ENCODE measurements at places on chromosomes 13 and 19. TPM values are rescaled to one million over a fixed set of nuclear protein-coding genes. Genes with fewer than 3 reads are reported as not detected.

DNA sequence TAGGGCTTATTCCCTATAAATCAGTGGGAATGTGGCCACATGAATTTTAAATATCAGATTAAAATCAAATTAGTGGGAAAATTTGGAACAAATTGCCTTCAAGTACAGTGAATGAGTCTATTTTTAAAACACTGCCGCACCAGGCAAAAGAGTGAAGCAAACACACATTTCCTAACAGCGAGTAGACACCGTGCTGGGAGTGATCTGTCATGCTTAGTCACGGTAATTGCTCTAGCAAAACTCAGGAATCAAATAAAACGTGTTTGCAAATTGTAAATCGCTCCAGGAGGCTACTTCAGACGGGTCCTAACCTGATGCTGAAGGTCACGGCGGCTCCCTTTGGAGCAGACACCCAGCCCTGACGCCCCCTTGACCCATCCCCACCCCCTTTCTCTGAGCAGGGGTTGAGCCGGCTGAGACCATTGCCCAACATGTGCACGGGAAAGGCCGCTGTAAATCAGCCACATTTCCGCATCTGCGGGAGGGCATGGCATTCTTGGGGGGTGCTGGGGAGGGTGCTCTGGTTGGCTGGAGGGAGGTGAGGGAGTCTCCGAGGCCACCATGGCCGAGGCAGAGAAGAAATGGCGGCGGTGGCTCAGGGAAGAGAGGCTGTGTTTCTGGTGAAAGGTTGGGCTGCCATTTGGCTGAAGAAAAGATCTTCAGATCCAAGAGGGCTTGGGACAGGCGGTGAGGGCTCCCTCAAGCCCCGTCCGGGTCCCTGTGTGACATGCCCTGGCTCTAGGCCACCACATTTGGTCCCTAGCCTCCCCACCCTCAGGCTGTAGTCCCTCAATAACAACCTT lies 8.9 kb downstream of the CEBPA start:
- no peak for DNase-seq

DNA sequence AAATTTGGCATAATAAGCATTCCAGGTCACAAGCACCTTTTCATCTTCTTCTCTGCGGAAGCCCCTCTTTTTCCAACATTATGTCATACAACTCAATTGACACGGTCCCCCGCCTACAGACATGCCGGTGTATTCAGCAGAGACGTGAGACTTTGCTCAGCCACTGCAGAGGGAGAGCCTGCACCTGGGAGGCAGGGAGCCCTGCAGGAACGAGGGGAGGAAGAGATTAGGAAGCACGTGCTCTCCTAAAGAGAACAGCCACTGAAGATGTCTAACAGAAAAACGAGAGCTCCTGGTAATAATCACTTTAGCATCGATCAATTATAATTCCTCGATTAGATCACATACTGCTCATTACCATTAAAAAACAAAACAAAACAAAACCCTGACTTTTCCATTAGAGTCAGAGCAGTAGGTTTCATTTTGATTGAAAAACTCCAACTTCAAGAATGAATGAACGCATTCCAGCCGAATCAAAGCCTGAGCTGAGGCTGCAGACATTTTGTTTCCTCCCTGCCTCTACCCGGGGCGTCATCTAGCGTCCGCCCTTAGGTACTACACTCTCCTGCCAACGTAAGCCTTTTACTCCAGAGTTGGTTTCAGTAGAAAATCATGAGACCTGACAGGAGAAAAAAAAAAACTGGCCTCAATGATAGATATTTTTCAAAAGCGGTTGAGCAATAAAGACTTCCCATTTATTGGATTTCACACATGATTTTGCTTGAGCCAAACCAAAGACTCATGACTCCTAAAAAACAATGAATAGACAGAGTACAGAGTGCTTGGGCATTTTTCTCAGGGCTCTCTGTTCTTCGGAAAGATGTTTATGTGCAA lies 194.5 kb downstream of the KATNAL1 start:
- peak; percentile 70 for DNase-seq

GRCh38 chr13:27321468-27322431 lies 51.1 kb downstream of the RASL11A start:
- no peak for DNase-seq

- no peak for DNase-seq
Observed at GRCh38 chr13:22793598-22794134, 387.1 kb upstream of the SGCG start.

DNA sequence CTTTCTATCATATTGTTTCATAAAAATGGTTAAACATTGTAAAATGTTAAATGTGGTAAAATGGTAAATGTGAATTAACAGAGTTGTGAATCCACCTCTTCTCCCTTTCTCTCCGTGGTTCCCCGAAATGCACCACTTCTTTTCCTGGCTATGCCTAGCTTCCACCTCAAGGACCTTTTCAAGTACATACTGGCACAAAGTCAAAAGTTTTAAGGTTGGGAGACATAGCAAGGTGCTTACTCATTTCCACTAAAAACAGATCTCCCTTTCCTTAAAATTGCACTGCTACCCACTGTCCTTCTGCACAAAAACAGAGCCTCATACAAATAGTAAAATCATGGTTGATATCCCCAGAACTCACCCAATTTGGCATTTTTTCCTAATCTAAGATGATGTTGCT lies 558.2 kb downstream of the SLITRK6 start:
- no peak for DNase-seq

DNA sequence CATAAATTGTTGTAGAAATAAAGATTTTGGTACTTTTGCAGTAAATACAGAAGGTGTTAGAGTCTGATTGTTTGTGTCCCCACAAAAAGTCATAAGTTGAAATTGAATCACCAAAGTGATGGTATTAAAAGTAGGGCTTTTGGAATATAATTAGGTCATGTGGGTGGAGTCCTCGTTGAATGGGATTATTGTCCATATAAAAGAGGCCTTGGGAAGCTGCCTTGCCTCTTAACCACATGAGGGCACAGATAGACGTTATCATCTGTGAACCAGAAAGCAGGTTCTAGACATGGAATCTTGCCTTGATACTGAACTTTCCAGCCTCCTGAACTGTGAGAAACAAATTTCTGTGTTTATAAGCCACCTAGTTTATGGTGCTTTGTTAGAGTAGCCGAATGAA lies 186.8 kb downstream of the PRR20E start:
- DNase-seq, result no peak

DNA sequence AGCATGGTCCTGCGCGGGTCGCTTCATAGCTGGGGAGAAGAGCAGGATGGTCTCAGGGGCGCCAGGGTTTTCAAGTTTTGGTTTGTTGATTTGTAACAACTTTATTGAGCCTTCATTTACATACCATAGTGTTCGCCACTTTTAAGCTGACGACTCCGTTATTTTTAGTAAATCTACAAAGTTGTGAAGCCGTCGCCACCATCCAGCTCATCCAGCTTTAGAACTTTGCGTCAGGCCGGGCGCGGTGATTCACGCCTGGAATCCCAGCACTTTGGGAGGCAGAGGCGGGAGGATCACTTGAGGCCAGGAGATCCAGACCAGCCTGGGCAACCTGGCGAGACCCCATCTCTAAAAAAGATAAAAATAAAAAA lies 404 bp downstream of the C19orf44 start:
- no peak for DNase-seq

DNA sequence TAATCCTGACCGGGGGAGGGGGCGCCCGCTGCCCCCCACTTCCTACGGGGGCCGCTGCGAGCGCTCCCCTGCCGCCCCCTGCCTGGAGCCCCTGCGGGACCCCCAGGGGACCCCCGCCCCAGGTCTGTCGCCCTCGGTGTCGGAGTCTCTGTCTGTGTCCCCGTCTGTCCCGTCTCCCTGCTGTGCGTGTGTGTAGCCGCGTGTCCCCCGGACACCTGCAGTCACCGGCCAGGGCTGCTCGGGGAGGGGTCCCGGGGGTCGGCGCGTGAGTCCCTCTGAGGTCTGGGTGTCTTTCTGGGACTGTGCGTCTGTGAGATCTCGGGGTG lies 7.7 kb upstream of the NFIC start:
- no peak for DNase-seq

DNA sequence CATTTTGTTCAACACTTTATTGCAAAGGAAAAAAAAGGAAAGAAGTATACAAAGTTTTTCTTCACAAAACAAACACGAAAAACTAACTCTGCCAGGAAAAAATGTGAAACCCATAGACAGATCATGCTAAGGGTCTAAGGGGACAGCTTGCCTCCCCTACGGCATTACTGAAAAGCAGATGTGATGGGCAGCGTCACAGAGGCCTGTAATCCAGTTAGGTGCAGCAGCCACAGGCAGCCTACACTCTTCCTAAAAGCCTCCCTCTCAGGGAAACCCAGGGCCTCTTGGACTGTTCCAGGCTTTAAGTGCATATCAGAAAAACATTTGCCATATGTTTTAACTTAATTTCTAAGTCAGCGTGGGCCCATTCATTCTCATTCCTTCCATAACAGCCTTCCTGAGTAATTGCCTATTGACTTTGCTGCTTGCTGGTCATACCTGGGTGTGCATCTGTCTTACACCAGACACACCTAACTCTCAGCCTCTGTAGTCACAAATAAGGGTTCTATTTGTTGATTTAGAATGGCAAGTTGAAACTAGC lies 135.7 kb upstream of the SERP2 start:
- no peak for DNase-seq

- no peak for DNase-seq
Observed at GRCh38 chr13:29143847-29144246, 323.7 kb downstream of the MTUS2 start.

DNA sequence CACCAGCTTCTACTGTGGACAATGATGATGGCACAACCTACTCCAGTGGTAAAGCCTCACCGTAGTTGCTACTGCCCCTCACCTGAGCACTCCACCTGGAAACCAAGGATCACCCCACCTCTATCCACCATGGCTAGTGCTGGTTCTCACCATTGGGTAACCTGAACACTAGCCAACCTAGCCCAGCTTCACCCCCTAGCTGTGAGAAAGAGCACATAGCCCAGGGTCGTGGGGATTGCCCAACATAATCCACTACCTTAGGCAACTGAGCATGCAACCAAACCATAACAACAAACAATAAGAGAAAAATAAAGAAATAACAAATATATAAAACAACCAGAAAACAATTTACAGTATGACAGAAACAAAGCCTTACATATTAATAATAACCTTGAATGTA lies 560.1 kb downstream of the DIAPH3 start:
- no peak for DNase-seq

DNA sequence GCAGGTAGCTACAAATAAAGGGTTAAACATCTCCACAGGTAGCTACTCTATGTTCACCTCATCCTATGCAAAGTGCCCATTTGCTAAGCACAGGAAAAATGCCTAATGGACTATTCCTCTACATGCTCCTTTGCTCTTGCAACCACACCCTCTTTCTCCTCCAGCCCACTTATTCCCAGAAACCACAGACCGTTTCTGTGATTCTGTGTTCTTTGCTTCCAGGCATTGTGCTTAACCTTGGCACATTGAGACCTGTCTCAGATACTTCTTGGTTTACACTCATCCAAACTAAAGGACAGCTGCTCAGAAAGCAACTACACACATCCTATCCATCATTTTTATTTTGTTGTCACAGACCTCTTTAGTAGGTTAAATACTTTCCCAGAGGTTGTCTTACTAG lies 785.0 kb upstream of the MIR17HG start:
- DNase-seq, result no peak

- DNase-seq, result peak; percentile 75
Observed at GRCh38 chr19:45455707-45456499, 11.9 kb upstream of the FOSB start.

- DNase-seq, result no peak
Observed at GRCh38 chr19:18608102-18608804, 1.7 kb upstream of the CRLF1 start.

- no peak for DNase-seq
Observed at GRCh38 chr19:33900817-33901216, 104.1 kb downstream of the KCTD15 start.

DNA sequence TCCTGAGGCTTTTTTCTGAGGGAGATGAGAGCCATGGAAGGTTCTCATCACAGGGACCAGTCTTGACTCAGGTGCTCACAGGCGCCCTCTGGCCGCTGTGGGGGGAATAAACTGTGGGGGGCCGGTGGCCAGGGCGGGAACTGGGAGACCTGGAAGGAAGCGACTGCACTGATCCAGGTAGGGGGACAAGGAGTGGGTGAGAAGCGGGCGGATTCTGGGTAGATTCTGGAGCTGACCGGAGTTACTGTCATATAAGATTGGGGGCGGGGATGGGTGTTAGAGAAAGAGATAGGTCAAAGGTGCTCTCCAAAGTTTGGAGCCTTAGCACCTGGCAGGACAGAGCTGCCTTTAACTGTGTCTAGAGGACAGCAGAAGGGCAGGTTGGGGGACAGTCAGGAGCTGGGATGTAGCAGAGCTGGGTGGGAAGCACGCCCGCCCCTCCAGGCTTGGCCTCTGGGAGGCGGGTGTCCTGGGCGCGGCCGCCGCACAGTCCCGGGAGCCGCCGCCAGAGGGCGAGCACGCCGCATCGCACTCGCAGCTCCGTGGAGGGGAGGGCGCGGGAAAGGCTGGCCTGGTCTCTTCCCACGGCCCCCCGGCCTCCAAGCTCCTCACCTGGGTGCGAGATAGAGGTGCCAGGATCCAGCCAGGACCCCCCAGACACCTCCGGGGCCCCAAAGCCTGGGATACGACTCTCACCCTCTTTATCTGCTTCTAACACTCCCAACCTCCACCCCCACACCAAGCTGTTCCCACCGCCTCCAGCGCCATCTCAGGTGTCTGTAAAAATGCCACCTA lies 4.2 kb upstream of the DAND5 start:
- DNase-seq, result peak; percentile 80

DNA sequence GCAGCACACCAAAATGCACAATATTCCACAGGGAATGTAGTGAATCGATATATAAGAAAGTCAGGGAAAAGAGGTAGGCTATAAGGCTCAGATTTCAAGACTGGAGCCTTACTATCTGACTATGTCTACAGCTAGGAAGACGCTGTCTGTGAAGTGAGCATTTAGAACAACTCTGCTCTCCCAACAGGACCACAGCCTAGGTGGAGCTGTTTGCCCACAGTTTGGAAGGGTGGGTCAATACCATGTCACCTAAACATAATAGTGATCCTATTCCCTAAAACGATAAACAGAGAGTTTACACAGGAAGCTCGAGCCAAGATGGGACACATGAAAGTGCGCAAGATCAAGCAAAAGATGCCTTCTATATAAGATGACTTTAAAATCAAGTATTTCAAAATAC lies 2486.0 kb upstream of the PCDH20 start:
- no peak for DNase-seq

- DNase-seq, result no peak
Observed at GRCh38 chr13:40987606-40988280, 31.4 kb downstream of the ELF1 start.

The DEDD2 gene
- 38.3 TPM for total RNA-seq

The PGLYRP2 gene
- total RNA-seq, result not detected

The ZSCAN1 gene
- total RNA-seq, result 4.8 TPM

The CACNA1A gene
- 47.2 TPM for total RNA-seq

The NXNL1 gene
- not detected for total RNA-seq

Measured in progenitor cell of endocrine pancreas (in vitro differentiated cells).